ENCODE measurements at places on chromosomes 4 and X.

GRCh38 chr4:46818604-46819003 is 90.4 kb downstream of the COX7B2 start:
- no peak for DNase-seq

DNA sequence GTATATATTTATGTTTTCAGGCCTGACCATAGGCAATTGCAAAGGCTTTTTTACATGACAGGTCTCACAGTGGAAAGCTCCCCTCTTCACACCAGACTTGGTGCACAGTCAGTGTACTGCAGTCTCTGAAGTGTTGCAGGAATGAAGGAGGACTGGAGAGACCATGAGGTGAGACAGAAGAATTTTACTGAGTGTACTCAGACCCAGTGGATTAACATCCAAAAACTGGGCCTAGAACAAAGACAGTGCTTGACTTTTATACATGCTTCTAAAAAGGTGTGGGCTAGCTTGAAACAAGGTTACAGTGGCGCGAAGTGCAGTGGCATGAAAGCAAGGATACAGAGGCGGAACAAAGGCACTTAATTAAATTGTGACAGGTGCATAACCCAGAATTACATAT is 822.9 kb downstream of the RAPGEF2 start:
- no peak for DNase-seq

GRCh38 chr4:48067536-48067935 is 51.0 kb downstream of the NIPAL1 start:
- DNase-seq, result no peak

DNA sequence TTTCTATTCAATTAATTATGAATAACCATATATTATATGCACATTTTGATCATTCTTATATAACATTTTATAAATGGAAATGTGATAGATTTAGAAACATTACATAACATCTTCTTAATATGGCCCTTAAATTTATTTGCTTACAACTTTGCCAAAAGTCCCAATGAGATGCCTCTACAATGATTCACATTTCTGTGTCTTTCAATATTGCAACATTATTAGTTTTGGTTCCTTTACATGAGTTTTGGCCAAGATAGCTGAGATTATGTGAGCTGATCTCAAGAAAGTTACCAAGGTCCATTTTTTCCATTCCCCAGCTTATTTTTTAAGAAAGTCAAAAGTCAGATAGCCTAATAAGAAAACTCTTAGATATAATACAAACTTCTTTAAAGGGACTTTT is 361.2 kb downstream of the PCDH7 start:
- no peak for DNase-seq

GRCh38 chr4:156771171-156771837 is 200.3 kb downstream of the PDGFC start:
- DNase-seq, result no peak

- DNase-seq, result no peak
These were observed 64.9 kb downstream of the POLR2B start for GRCh38 chr4:57043347-57044251.
